Activated CD4-positive, alpha-beta T cell treated with anti-CD3 and anti-CD28 coated beads, Interleukin-2, amount 50 U/mL, for 24 hours (primary cell): ENCODE measurements at places on chromosomes 2 and 18.

- DNase-seq: no peak
Measured at GRCh38 chr2:223538920-223539440, 63.2 kb downstream of the SCG2 start.

- no peak for DNase-seq
Measured at GRCh38 chr2:17610521-17610920, 70.0 kb downstream of the VSNL1 start.

- DNase-seq: no peak
Measured at GRCh38 chr2:204049635-204050034, 113.1 kb downstream of the ICOS start.

DNA sequence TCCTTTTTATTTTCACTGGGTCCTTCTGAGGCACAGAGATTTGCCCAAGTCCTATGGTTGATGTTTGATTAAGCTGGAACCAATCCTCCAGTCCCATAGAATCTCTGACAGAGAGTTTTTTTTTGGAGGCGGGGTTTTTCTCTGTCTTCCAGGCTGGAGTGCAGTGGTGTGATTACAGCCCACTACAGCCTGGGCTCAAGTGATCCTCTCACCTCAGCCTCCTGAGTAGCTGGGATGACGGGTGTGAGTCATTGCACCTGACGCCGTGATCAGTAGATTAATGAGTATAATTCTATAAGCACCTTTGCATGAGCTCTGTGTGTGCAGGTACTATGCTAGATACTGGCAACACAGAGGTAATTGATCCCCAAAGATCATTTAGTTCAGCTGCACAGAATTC is 15.3 kb upstream of the TRPM8 start:
- DNase-seq: no peak

- no peak for DNase-seq
Measured at GRCh38 chr2:10449838-10450691, 1.9 kb upstream of the ODC1 start.

DNA sequence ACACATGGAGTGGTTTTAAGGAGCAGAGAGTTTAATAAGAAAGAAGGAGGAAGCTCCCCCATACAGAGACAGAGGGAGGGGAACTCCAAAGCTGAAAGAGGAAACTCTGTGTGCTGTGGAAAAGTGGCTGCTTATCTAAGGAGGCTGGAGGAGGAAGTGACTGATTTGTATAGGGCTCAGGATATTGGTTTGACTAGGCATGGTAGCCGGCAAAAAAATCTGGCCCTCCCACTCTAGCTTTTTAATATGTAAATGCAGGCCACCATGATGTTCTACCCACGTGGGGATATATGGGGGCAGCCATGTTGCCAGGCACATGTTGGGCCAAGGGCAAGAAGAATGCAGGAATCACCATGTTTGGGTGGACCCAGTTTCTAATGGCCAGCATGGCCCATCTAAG is 64.3 kb downstream of the HNMT start:
- DNase-seq: no peak

DNA sequence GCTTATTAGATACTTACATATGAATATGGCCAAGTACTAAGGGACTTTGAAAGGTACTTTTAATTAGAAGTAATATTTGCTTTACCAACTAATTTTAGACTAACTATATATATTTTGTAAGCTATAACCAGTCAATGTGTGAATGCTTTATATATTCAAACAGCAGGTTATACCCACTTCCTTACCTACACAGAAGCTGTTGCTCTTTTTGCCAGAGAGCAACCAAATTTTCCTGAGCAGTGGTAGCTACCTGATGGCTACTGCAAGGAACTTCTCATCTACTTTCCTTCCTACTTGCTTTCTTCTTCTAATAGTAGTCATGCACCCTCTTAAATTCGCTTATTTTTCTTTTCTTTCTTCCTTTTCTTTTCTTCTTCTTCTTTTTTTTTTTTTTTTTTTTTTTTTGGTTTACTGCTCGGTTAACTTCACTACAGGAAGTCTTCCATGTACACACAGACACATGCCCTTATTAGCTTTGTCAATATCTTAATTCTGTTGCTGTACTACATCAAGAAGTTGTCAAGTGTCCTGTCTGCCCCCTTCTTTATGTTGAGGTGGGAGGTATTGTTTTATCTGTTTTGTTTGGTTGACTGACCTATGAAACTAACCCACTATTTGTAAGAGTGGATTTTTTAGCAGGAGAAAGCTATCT is 95.0 kb downstream of the EPC2 start:
- DNase-seq: no peak

DNA sequence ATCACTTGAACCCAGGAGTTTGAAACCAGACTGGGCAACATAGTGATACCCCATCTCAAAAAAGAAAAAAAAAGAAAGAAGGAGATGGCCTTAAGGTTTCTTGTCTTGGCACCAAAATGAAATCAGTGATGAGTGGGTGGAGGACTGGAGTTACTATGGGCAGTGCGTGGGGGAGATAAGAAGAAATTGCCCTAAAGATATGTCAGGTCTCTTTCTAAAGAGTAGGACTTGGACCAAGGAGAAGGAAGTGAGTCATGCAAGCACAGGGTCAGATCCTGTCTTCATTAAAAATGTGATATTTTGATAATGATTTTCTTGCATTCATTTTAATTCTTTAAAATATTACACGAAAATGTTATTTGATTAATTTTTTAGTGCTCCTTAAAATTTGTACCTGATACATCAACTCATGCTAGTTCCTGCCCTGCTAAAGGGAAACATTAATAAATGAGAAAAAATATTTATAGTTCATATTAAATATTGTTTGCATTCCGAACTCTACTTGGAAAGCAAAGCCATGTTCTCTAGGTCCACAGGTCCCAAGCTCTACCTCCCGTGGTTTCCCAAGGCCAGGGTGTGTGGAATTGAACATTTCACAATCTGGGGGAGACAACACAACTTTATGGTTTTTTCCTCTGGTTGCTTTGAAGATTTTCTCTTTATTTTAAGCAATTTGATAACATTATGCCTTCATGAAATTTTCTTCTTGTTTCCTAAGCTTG is 62.6 kb upstream of the CTLA4 start:
- DNase-seq: no peak

DNA sequence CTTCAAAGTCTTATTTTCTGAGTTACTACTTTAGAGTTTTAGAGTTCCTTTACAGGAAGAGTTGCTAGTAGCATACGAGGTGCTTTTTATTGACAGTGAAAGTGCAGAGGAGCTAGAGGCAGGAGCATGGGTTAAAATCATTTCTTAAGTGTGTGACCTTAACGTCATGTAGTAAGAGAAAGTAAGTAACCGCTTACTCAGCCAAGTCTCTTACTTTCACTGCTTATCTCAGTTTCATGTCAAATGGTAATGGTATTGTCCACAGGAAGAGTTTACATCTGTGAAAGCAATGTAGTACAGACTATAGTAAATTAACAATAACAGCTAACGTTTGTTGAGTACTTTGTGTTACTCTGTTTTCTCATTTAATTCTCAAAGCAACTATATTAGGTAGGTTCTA is 12.6 kb downstream of the NDUFAF7 start:
- no peak for DNase-seq

GRCh38 chr2:189594305-189594704 is 13.7 kb upstream of the SLC40A1 start:
- DNase-seq: no peak

DNA sequence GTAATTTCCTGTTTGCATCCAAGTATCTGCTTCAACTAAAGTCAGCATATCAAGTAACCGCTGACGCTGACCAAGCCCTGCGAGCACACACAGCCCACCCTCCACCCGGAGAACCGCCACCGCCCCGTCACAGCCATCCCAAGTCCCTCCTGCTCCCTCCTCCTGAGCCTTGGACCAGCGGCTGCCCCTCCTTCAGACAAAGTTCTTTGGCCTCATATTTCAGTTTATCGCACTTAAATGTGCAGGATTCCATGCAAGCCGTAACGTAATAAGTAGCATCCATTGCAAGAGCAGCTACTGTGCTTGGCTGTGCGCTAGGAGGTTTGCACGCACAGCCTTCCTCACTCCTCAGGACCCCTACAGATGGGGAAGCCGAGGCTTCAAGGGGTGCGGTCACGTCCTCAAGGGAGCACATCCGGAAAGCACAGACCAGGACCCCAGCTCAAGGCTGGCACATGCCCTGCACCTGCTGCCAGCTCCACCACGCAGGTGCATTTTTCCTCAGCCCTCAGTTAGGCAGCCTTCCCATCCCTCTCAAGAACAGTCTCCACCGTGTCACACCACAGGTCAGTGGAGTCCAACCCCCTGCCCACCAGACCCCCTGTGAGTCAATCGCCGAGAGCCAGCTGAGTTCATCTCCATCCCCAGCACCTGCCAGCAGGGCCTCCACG is 17.1 kb downstream of the PXDN start:
- no peak for DNase-seq

- no peak for DNase-seq
Measured at GRCh38 chr2:174233771-174234275, 14.5 kb downstream of the OLA1 start.

- no peak for DNase-seq
Measured at GRCh38 chr2:69138247-69138772, 125.3 kb downstream of the ANTXR1 start.

GRCh38 chr2:17323697-17324096 is 194.5 kb downstream of the RAD51AP2 start:
- no peak for DNase-seq

DNA sequence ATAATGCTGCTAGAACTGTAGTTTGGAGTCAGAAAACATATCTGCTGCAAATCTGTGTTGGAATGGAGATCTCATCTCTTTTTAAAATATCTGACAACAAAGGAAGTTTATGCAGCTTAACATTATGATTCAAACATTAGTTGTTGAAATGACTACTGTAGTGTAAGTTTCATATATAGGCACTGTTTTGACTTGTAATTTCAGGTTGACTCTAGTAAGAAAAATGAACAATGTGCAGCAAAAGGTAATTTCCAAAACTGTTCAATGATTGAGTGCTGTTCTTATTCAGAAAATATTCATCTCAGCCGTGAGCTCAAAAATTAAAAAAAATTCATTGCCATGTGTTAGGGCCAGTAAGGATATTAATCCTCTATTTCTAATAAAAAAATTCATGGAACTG is 48.5 kb downstream of the CCDC138 start:
- DNase-seq: no peak

DNA sequence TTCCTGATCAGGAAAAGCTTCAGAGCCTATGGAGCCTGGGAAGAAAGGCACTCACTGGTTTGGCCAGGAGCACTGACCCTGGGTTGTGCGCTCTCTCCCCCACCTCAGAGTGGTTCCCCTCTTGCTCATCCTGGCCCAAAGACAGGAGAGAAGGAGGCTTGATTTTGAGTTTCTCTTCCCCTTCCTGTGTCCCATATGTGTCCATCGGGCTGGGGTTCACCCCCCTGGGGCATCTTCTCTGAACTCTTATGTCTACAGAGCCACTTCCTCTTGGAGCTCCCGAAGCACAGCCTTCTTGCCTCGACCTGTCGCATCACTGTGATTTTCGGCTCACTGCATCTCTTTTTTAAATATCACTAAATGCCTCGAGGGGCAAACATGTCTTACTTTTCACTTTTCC is 692.3 kb downstream of the RNF144A start:
- DNase-seq: no peak

- DNase-seq: no peak
Measured at GRCh38 chr2:132419235-132419634, 2.6 kb downstream of the GPR39 start.

- no peak for DNase-seq
Measured at GRCh38 chr2:238401551-238401950, 25.2 kb upstream of the ASB1 start.

GRCh38 chr18:14961991-14962390 is 214.0 kb downstream of the ANKRD30B start:
- DNase-seq: no peak

GRCh38 chr2:28276076-28276618 is 116.5 kb upstream of the FOSL2 start:
- DNase-seq: no peak

DNA sequence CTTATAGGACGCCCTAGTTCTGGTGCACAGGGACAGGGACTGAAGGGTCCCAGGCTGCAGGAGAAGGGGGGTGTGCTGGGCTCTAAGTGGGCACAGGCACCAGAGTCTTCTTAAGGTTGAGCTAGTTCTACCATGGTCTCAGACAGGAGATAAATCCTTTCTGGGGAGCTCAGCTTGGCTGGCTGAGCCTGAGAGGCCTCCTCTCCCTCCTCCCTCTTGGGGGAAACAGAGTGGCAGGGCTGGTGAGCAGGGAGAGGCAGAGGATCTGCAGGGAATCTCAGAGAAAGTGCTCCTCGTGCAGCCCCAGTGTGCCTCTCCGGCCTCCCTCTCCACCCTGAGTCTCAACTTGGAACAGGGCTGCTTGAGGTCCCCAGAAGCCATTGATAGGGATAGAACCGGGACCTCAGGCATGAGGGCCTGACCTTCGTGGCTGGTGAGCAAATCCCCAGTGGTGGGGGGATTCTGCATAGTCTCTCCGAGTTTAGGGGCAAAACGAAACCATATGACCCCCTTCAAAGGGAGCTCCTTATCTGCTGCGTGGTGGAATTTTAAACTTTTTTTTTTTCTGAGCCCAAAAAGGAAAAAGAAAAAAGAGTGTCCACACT is 2.0 kb downstream of the GDF7 start:
- DNase-seq: no peak

GRCh38 chr18:74520096-74520833 is 14.0 kb upstream of the CNDP1 start:
- no peak for DNase-seq

DNA sequence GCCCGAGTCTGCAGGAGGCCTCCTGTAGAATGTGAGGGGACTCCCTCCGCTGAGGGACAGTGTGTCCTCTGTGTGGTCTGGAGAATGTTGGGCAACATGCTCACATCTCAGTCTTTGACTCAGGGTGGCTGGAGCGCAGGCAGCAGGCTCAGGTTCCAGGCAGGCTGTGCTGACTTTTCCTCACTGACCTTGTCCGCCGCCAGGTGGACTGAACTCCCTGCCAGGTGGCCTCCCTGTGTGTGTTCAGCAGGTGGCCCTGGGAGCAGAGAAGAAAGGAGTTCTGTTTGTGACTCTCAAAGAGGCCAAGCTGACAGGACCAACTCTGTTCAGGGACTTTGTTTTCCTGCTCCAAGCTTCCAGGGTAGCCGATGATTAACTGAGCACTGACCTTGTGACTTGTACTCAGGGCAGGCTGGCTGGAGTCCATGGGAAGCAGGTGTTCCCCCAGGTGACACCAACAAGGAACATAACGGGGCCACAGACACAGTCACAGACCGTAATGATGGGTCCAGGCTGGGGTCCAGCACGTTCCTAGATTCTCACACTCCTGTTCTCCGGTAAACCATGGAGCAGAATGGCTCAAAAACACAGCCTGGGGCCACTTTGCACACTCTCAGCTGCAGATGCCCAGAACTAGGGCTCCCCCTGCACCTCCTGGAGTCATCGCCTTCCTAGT is 439.8 kb downstream of the RNF144A start:
- DNase-seq: no peak

DNA sequence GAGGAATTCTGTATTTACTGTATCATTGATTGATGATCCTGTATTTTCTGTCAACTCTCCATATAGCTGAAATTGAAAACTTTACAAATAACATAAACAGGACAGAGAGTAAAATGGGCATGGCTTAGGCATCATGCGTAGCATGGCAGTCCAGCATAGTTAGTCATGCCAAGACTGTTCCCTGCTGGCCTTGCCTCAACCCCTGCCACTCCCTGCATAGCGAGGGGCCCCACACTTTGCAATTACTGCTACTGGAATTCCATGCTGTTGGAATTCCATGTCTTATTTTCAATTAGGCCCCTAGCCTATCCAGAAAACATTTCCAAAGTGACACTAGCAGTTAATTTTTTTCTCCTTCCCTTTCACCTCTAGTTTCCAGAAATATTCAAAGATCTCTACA is 15.1 kb upstream of the SOX11 start:
- no peak for DNase-seq

GRCh38 chr2:174678395-174678794 is 80.8 kb upstream of the WIPF1 start:
- no peak for DNase-seq
